ENCODE measurements at places on chromosomes 2 and 18.

- no peak for DNase-seq
Observed at GRCh38 chr2:144460727-144461307, 59.1 kb downstream of the ZEB2 start.

DNA sequence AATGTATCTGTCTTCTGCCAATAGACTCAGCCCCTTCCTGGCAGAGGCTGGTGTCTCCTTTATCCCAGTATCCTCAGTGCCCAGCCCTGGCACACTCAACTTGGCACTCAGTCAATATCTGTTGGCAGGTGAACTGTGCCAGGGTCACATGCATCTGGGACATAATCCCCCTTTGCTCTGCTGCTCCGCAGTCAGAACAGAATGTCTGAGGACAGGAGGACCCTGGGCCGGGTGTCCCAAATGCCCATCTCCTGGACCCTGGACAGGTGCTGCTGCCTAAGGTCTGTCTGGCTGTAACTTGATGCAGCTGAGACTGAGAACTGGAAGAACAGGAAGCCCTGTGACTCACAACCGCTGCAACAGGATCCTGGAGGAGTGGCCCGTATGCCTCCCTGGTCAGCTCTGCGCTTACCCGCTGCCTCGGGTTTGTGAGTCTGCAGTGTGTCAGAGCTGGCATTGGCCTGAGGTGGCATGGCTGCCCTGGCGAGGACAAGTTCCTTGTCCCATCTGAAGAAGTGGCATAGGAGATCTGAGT lies 11.4 kb downstream of the HK2 start:
- DNase-seq, result no peak

DNA sequence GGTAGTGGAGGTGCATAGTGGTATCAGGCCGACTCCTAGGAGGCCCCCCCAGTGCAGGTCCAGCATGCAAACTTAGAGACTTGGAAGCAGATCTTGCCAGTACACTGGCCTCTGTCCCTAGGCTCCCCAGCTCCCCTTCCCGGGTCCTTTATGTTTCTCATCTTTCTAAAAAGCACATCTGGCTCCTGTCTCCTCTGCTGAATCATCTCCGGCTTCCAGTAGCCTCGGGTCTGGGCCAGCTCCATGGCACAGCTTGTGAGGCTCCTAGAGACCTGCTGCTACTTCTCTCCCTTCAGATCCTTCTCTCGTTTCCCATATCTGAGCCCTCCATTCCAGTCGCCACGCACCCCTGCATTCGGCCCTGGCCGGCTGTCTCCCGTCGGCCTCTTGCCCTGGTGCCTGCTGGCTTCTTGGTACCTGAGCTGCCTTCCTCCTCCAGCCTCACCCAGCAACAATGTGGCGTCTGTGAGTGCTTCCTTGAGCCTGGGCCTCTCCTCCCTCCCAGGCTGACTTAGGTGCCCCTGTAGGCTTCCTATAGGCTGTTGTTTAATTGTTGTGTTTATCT lies 6.6 kb downstream of the TRAF3IP1 start:
- no peak for DNase-seq

GRCh38 chr18:54405290-54405689 lies 47.6 kb downstream of the C18orf54 start:
- no peak for DNase-seq

GRCh38 chr2:234339501-234339900 lies 157.4 kb downstream of the ARL4C start:
- DNase-seq, result no peak

DNA sequence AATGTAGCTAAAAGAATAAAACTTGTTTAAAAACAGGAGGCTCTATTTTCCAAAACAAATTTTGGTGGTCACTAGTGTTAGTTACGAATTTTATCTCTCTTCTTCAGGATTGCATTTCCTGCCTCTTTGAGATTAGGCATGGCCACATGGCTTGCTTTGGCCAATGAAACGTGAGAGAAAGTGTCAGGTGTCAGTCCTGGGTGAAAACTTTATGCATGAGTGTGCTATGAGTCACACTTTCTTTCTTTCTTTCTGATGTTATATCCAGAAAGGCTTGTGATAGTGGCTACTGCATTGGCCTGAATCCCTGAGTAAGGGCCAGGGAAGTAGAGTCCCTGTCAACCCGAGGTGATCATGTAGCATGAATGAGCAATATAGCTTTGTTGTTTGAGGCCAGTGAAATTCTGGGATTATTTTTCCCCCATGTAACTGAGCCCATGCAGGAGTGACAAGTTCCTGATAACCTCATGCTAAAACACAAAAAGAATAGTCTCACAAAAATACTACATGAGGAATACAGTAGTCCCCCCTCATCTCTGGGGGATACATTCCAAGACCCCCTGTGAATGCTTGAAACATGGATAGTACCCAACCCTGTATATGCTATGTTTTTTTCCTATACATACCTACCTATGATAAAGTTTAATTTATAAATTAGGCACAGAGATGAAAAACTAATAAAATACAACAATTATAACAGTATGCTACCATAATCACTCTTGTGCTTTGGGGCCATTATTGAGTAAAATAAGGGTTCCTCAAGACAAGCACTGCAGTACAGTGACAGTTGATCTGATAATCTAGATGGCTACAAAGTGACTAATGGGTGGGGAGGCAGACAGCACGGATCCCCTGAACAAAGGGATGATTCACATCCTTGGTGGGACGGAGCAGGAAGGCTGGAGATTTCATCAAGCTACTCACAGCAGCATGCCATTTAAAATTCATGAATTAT lies 109.5 kb downstream of the CDC42EP3 start:
- no peak for DNase-seq

DNA sequence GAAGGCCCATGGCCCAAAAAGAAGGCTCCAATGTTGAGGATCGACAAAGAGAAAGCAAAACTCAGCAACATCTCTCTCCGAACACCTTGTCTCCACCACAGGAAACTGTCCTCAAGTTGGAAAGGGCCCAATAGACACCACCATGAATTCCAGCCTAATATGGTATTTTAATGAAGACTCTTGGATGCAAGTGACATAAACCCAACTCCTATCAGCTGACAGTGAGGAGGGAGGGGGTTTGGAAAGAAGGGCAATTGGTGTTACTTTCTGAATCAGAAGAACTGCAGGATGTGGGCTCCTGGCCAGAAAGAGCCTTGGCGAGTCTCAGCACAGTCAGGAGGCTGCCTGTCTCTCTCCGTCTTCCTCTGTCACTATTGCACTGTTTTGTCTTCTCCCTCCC lies 40.3 kb upstream of the SIGLEC15 start:
- DNase-seq, result no peak

DNA sequence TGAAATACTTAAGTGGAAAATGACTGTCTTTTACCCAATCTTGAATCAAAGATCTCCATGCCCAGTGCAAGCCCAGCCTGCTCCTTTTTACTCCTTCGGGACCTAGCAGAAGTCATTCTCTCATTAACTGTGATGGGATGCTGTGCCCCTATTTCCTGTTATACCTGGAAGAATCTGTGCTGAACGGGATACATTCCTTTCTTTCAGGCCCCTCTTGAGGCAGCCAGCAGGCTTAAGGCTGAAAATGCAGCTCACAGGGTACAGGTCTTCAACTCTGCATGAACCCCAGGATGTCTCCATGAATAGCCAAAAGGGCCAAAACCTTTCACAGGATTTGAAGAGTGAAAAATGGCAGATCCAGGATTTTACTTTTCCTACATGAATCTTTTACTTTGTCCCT lies 784.8 kb upstream of the KLHL29 start:
- no peak for DNase-seq

GRCh38 chr2:120463527-120463926 lies 117.6 kb downstream of the INHBB start:
- no peak for DNase-seq

GRCh38 chr18:24413148-24413547 lies 13.3 kb upstream of the IMPACT start:
- peak; percentile 18 for DNase-seq

GRCh38 chr2:25473758-25474340 lies 132.1 kb upstream of the DNMT3A start:
- peak; percentile 89 for DNase-seq
